ENCODE measurements at places on chromosomes 3 and 15.

- DNase-seq = peak; percentile 54
- no peaks in the 10 kb centered on the region for H3K36me3 ChIP-seq
- no peaks in the 10 kb centered on the region for H3K27me3 ChIP-seq
- H3K4me3 ChIP-seq = peak within 1 kb of the TSS; percentile 86
- H3K27ac ChIP-seq = peak within 1 kb of the TSS; percentile 95
Observed at GRCh38 chr3:23805633-23806533, at the start of gene UBE2E1. Gene UBE2E1 (plus strand): TSS chr3:23805955. CDS start chr3:23807270, 1,315 bp downstream.

- no peak overlapping the region for H3K27ac ChIP-seq
- no peaks in the 10 kb centered on the region for H3K36me3 ChIP-seq
- no peak overlapping the region for H3K4me3 ChIP-seq
- no peak for DNase-seq
- H3K27me3 ChIP-seq = peaks cover 7% of the 10 kb centered on the region
- H3K4me1 ChIP-seq = no peaks in the 10 kb centered on the region
Observed at GRCh38 chr15:31464216-31465082, 137.8 kb downstream of the KLF13 start.

DNA sequence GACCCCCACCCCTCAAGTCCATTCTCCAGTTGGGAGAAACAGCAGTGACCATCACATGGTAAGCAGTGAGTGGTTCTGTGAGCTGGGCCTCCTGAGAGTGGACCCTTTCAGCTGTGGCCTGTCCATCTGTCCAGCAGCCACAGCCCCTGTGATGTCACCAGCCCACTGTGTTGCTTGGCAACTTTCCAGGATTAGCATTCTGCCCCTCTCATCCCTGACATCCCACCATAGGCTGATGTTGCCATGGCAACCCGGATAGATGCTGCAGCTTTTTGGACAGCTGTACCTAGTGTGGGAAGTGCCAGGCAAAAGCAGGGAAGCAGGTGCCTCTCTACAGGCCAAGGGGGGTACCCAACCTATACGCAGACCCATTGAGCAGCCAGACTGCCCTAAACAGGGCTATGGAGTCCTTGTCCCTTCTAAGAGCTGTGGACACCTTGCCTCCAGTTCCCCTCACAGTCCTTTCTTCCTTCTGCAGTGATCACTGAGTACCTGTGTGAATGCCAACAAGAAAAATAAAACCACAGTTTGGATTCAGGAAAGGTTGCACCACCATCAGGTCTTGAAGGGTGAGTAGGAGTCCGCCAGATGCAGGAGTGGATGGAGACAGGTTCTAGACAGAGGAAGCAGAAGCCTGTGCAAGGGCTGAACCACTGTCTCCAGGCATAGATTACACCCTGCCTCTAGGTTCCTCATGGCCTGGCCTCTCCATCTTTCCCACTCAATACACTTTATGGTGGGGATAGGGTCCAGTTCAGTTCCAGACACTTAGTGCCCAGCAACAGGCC, at the start of gene DNAH1:
Gene DNAH1 (plus strand): TSS at position 343 of the 788 bp plus-strand sequence. CDS start 6,124 bp downstream, outside the sequence.
- DNase-seq = no peak
- no peak within 1 kb of the TSS for H3K27ac ChIP-seq
- no peak within 1 kb of the TSS for H3K4me3 ChIP-seq
- no peaks in the 10 kb centered on the region for H3K36me3 ChIP-seq

DNA sequence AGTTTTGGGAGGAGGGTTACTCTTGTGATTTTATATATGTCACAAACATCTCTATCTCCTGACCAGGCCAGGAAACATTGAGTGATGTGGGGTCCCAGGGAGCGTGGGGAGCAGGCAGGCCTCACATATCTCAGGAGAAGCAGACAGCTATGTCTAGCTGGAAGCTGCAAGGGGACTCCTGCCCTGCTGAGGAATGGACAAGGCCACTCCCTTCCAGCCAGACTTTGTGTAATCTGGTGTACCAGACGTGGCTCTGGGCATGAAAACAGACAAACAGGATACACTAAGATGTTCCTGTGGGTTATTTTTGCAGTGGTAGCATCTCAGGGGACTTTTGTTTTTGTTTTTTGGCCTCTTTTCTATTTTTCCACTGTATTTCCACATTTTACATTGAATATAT, 23.2 kb downstream of the CYP8B1 start:
- H3K4me3 ChIP-seq = no peak overlapping the region
- no peaks in the 10 kb centered on the region for H3K4me1 ChIP-seq
- H3K27me3 ChIP-seq = no peaks in the 10 kb centered on the region
- no peak overlapping the region for H3K27ac ChIP-seq
- DNase-seq = no peak

- DNase-seq = no peak
- H3K27me3 ChIP-seq = no peaks in the 10 kb centered on the region
- no peaks in the 10 kb centered on the region for H3K4me1 ChIP-seq
- no peak overlapping the region for H3K4me3 ChIP-seq
Observed at GRCh38 chr3:51739110-51739509, 32.2 kb downstream of the GRM2 start.

DNA sequence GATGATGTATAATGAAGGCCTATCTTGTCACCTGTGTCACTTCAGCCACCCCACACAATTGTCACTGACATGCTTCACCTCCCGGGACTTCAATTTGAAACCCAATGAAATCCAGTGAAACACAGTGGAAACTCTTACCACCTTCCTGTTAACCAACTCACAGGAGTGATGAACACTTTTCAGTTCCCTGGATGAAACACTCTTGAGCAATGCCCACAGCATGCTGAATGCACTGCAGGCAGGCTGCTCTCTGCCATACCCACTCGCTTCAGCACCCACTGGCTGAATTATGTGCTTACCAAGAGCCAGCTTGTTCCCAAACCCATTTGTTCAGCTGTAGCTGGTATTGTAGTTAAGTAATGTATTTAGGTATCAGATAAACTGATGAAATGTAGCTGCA, 47.0 kb downstream of the MAP2K1 start:
- H3K4me3 ChIP-seq = no peak overlapping the region
- no peaks in the 10 kb centered on the region for H3K27me3 ChIP-seq
- no peak for DNase-seq
- H3K27ac ChIP-seq = no peak overlapping the region
- no peaks in the 10 kb centered on the region for H3K36me3 ChIP-seq

- H3K4me1 ChIP-seq = peaks cover 23% of the 10 kb centered on the region
- H3K36me3 ChIP-seq = no peaks in the 10 kb centered on the region
- peak overlapping the region; percentile 98 for H3K27ac ChIP-seq
- DNase-seq = no peak
- peak overlapping the region; percentile 82 for H3K4me3 ChIP-seq
- no peaks in the 10 kb centered on the region for H3K27me3 ChIP-seq
Observed at GRCh38 chr15:70097063-70097320, 725 bp downstream of the TLE3 start.

DNA sequence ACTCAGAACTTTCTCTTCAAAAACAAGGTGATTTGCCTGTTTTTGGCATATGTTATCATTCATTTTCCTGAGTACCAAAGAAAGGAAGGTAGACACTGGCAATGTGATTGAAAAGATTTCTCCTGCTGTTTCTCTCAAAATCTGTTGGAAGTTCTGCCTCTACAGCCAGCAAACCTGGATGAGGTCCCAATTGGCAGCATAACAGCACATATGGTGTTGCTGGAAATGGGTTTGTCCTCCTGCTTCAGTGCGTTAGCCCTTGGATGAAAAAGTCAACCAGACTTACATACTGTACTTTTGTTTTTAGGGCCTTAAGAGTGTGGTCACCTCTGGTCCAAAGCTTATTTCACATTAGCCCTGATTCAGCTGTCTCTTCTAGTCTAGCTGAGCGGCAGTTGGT, 237.6 kb upstream of the MME start:
- no peaks in the 10 kb centered on the region for H3K27me3 ChIP-seq
- H3K4me1 ChIP-seq = no peaks in the 10 kb centered on the region
- no peak overlapping the region for H3K27ac ChIP-seq
- H3K36me3 ChIP-seq = no peaks in the 10 kb centered on the region
- no peak overlapping the region for H3K4me3 ChIP-seq
- DNase-seq = no peak

- no peaks in the 10 kb centered on the region for H3K27me3 ChIP-seq
- H3K4me3 ChIP-seq = no peak overlapping the region
- H3K36me3 ChIP-seq = no peaks in the 10 kb centered on the region
- no peak overlapping the region for H3K27ac ChIP-seq
- DNase-seq = no peak
- no peaks in the 10 kb centered on the region for H3K4me1 ChIP-seq
Observed at GRCh38 chr3:185519021-185519420, 20.2 kb upstream of the TMEM41A start.

GRCh38 chr15:29089731-29090616, 179.6 kb downstream of the NSMCE3 start:
- no peaks in the 10 kb centered on the region for H3K27me3 ChIP-seq
- H3K27ac ChIP-seq = no peak overlapping the region

DNA sequence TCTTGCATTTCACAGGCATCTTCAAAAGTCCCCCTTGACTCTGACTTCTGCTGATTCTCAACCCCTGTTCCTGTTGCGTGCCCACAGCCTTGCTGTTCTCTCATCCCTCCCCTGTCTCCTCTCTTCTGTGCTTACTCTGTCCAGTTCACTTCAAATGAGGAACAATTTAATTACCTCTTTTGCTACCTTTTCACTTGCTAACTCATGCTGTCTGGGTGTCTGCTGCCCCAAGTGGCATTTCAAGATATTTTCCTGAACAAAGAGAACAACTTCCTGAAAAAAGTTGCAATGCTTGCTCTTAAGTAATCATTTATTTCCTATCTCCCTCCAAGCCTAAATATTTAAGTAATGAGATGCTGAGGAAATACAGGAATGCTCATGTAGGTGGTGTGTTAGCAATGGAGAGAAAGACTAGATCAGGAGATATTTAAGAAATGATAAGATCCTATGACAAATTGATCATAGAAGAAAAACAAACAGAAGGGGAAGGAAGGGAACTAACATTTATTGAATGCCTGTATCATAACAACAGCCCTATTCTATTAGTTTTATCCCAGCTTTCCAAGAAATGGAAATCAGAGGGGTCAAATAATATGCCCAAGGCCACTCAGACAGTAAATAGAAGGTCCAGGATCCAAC, 42.2 kb downstream of the SV2B start:
- H3K27me3 ChIP-seq = no peaks in the 10 kb centered on the region
- no peaks in the 10 kb centered on the region for H3K36me3 ChIP-seq
- no peaks in the 10 kb centered on the region for H3K4me1 ChIP-seq
- no peak overlapping the region for H3K27ac ChIP-seq
- no peak overlapping the region for H3K4me3 ChIP-seq
- DNase-seq = no peak

DNA sequence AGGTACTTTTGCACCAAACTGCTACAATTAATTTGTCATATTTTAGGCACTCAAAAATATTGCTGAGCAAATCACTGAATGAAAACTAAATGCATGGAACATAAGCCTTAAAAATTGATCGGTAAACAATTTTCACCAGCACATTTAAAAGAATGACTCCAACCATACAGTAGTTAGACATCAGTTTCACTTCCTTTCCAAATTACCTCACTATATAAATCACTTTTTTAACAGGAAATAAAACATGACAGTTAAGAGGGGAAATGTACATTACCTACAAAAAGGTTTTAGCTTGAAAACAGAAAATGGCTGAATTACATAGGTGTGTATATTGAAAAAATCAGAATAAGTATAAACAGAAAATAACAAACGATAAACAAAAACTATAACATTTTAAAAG, 108.4 kb downstream of the SERPINI1 start:
- no peak overlapping the region for H3K27ac ChIP-seq
- H3K4me1 ChIP-seq = no peaks in the 10 kb centered on the region
- H3K27me3 ChIP-seq = no peaks in the 10 kb centered on the region
- no peaks in the 10 kb centered on the region for H3K36me3 ChIP-seq

DNA sequence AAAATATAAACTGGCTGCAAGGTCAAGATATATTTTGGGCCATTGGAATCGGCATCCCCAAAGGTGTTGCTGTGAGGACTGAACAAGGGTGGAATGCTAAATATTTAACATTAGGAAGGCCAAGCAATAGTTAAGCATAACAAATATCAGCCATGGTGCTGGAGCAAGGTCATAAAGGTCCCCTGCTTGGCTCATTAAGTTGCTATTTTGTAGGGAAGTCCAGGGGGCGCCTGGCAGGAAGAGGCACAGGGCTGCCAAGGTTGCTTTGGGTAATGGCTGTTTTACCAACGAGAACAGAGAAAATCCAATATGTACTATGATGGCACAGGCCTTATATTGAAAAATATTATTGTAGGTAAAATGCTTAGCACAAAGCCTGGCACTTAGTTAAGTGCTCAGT, 62.2 kb downstream of the SLC15A2 start:
- H3K27ac ChIP-seq = no peak overlapping the region
- no peaks in the 10 kb centered on the region for H3K4me1 ChIP-seq
- DNase-seq = no peak

GRCh38 chr3:197584733-197585132, 29.0 kb upstream of the BDH1 start:
- no peaks in the 10 kb centered on the region for H3K36me3 ChIP-seq
- no peaks in the 10 kb centered on the region for H3K27me3 ChIP-seq
- H3K4me1 ChIP-seq = no peaks in the 10 kb centered on the region
- no peak overlapping the region for H3K27ac ChIP-seq
- DNase-seq = no peak

Data from breast epithelium (tissue), 4 donors.